Stimulated activated CD4-positive, alpha-beta T cell treated with anti-CD3 and anti-CD28 coated beads, Interleukin-1b, Interleukin-23, amount 100 ng/mL, for 1 hour (primary cell): ENCODE measurements at places on chromosomes 5 and 9.

DNA sequence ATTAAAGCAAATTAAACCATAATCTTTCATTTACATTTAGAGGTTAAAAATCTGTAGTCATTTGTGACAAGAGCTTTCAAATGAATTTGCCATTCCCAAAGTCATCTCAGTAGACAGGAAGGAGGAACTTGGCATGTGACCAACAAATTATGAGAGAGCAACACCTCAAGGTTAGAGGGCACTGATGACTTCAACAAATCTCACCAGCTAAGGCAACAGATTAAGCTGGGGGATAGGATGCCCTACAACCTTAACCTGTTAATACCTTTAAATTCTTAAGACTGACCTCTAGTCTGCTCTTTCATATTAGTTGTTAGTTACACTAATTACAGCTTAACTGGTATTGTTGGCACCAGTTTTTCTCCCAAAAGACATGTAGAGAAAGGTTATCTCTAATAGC lies 18.4 kb downstream of the POU5F2 start:
- no peak for DNase-seq

GRCh38 chr5:98637557-98637956 lies 135.9 kb upstream of the RGMB start:
- DNase-seq, result no peak

DNA sequence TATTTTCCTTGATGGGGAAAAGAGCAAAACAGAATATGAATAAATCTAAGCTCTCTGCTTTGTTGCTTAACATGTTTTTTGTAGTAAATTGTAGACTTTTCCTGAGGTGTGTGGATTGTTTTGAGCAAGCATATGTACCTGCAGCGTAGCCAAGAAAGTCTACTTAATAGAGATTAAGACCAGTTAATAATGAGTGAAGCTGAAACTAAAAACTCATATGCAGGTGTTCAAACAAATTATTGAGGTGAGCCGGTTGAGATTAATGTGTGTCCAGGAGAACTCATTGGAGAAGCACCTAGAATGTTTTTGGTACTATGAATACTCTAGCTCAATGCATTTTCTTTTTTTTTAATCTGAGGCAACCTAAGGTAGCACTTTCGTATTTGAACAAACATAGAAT lies 49.2 kb downstream of the COX7C start:
- DNase-seq, result no peak

DNA sequence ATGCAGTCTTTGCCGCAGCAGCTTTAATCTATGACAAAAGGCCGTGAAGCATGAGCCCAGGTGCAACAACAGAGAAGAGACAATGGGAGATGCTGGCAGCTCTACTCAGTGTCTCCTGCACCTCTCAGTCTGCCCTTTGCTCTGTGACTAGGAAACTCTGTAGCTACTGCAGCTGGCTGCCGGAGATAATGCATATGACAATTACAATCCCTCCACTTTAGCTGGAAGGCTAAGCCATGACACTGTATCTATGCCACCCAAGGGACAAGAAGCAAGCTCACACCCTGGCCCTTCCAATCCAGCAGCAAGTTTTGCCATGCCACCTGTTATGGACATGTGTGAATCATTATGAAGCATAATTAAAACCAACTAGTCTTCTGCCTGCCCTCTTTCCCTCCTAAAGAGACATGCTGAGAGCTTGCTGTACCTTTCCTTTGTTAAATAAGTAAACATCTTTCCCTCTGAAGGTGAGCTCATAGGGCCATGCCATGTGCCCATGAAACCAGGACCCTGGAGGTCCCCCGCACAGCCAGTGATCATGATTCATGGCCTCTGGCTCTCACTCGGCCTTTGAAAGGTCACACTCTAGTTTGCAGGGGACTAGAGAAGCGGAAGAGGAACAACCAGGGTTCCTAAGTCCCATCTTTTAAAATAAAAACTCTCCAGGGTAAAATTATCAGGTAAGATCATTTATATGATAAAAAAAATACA lies 219.4 kb downstream of the SPOCK1 start:
- DNase-seq, result no peak
